HT-29 (cell line): ENCODE measurements at places on chromosomes 7 and 10.

DNA sequence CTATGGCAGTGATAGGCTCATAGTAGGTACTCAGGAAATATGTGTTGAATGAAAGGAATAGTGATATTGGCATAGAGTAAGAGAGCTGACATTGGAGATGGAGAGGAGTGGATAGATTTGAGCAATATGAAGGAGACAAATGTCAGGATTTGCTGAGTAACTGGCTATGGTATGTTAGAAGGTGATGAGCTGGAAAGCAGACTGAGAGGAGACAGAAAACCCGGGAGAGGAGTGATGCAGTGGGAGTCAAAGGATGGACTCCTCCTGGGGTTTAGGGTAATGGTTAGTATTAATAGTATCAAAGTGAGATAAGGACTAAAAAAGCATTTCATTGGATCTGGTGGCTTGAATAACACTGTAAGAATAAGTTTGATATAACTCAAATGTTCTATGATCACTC, 64.8 kb downstream of the CD36 start:
- no peak for DNase-seq

- DNase-seq = no peak
These were observed 4.8 kb upstream of the CYP3A43 start for GRCh38 chr7:99822731-99823718.

- no peak for DNase-seq
These were observed 17.2 kb upstream of the GATA3 start for GRCh38 chr10:8037199-8037801.

DNA sequence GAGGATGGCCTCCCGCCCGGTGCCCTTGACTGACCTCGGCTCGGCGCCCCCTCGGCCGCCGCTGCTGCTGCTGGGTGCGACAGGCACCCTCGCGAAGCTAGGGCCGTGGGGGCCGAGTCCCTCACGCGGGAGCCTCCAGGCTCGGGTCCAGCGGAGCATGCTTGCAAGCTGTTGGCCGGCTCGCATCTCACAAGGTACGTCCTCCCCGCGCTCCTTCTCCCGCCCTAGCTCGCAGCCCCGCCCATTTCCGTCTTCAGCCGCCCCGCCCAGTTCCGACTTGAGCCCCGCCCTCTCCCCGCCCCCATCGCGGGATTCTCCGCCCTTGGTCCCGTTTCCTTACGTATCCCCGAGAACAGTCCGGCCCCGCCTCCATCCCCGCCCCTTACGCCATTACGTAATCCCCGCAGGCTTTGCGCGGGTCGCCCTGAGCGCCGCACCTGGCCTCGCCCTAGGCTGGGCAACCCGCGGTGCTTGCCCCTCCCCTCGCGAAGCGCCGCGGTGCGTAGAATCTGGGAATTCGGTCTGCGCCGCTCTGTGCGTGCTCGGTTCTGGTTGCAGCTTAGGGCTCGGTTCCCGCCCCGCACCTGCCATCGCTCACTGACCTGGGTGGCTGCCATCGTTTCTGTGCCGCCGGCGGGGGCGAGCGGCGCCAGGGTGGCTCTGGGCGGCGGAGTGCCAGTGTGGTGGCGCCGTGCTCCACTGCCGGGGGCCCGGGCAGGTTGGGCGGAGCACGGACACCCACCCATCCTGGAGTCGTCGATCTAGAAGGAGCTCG, at the start of gene ABHD11:
Gene ABHD11 (minus strand): TSS at position 191 of the 775 bp plus-strand sequence. CDS start 32 bp downstream, at position 159.
- DNase-seq = peak; percentile 99

GRCh38 chr10:31822150-31822549, 106.5 kb downstream of the ARHGAP12 start:
- no peak for DNase-seq
